ENCODE measurements at places on chromosomes 5 and 9. TPM values are rescaled to one million over a fixed set of nuclear protein-coding genes. Genes with fewer than 3 reads are reported as not detected.

The PIP5K1B gene
- total RNA-seq: 5.9 TPM

The PTGES gene
- total RNA-seq: 1.1 TPM

GRCh38 chr5:378301-378891, 56.9 kb downstream of the AHRR start:
- DNase-seq: no peak

- DNase-seq: no peak
These were observed 586.3 kb downstream of the BRINP1 start for GRCh38 chr9:118782790-118783463.

DNA sequence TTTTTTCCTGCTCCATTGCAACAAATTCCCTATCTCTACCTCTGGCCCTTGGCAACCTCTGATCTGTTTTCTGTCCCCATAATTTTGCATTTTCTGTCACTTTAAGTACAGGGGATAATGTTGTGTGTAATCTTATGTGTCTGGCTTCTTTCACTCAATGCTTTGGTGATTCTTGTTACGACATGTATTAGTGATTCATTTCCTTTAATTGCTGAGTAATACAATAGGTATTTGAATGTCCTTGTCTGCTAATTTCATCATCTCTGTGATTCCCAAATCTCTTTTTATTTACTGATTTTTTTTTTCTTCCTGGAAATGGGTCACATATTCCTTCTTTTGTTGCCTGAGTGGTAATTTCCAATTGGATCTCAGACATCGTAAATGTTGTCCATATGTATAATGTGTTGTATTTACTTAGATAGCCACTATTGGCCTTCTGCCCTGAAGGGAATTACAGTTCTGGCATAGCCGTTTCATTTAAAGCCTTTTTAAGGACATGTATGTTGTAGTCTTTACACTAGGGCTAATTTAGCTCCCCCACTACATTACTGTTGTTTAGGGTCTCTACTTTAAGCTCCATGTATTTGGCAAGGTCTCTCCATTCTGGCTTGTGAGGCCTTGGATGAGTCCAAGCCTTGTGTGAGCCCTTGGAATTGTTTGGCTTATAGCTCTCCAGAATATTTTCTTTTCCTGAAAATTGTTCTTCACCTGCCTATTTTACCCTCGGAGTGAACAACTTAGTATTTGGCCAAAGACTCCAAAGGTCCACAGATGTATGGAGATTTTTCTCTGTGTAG, 683.8 kb downstream of the LRRC70 start:
- DNase-seq: no peak

GRCh38 chr9:16135968-16136367, 583.1 kb downstream of the CCDC171 start:
- no peak for DNase-seq

GRCh38 chr9:92534674-92535073, 1.1 kb downstream of the ECM2 start:
- DNase-seq: no peak

- DNase-seq: no peak
These were observed 266.4 kb upstream of the IRX4 start for GRCh38 chr5:2149195-2149539.
